ENCODE measurements at places on chromosomes 5 and 9.

DNA sequence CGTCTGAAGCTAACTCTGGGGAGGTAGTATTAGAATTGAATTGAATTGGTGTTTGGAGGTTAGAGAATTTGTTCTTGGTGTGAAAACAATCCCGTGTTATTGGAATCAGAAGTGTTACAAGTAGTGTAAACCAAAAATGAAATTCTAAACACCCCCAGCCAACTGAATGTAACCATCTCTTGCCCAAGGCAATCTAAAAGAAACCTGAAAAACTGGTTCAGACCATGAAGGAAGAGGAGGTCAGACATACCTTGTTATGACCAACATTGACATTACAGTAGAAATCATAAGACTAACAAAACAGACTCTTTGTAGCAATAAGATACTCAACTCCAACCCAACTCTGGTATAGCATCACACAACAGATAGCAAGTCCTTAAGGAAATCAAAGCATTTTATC lies 159.0 kb downstream of the TUSC1 start:
- DNase-seq, result no peak

- no peak for DNase-seq
These were observed 69.2 kb upstream of the FCN1 start for GRCh38 chr9:134986957-134987356.

DNA sequence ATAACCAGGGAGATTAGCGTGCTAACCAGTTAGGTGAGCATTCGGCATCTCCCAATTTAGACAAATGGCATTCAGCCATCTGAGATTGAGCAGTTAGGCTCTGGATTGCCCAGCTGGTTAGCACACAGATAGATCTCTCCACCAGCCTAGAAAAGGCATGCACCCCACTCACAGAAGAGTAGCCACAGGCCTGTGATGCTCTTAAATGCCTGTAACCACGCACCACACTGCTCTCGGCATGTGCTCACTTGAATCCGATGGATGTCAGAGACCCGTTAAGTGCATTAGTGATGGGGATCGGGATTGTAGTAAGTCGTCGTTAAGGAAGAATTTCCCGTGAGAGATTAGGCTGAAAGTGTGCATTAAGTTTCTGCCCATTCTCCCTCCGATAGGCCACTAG lies 23.0 kb downstream of the MARCHF6 start:
- DNase-seq, result no peak

- peak; percentile 28 for DNase-seq
These were observed 61.5 kb downstream of the LNPEP start for GRCh38 chr5:96997265-96997859.

GRCh38 chr9:136098210-136098609 lies 3.1 kb upstream of the NACC2 start:
- no peak for DNase-seq

- peak; percentile 81 for DNase-seq
These were observed 156.3 kb upstream of the IER5L start for GRCh38 chr9:129334105-129334935.

DNA sequence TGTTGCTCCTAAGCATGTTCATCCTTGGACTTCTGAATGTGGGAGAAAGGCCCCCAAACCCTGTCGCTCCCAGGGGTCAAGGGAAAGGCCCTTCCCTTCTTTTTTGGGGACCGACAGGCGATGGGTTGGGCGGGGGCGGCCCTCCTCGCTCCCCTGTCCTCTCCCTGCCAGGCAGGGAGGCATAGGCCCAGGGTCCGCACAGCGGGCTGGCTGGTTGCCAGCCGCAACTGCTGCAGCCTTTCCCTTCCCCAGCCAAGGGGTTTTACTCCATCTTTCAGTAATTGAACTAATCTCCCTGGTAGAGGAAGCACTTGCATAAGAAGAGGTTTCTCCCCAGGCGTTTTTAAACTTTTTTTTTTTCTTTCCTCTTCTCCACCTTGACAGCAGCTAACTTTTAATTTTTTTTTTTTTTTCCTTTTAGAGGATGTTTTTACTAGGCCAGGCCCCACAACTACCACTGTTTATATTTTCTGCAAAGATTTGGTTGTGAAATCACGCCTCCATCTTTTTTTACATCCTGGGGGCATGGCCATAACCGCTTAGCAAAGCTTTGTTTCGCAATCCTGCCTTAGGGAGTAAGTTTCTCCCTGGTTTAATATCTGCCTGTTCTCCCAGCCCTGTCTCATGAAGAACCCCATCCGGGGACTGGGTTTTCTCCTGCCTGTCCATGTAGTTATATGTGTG lies 216.9 kb upstream of the ZNF608 start:
- no peak for DNase-seq

GRCh38 chr5:148666353-148666752 lies 12.0 kb upstream of the HTR4 start:
- DNase-seq, result no peak

GRCh38 chr5:172858990-172859811 lies 25.1 kb downstream of the ERGIC1 start:
- DNase-seq, result no peak

DNA sequence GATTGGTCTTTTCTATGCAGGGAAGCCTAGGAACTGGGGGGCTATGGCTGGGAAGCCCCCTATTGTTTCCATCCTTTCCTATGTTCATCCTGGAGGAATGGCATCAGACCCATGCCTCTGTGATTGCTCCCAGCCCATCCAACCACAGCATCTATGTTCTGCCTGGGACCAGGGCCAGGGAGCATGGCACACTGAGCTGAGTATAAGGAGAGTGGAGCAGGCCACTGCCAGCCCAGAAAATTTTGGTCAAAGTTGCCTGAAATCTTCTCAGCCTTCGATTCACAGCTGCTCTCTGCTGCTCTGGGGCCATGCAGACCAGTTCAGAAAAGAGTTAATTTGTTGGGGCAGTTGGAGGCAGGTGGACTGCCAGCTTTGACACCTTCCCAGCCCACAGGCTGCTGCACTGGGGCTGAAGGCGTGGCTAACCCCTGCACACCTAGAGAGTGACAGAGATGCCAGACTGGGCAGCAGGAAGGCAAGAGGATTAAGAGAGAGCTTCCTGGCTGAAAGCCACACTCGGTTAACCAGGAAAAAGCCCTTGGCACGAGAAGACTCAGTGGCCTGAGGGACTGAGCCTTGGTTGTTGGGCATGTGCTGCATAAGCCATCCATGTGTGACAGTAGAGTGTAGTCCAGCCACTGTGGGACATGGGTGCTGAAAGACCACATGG lies 12.1 kb downstream of the TGFBI start:
- DNase-seq, result no peak

GRCh38 chr9:99628285-99628684 lies 193.4 kb upstream of the NR4A3 start:
- no peak for DNase-seq
